AG04449 (cell line): ENCODE measurements at places on chromosomes 4 and X.

- no peak for DNase-seq
Observed at GRCh38 chr4:94936854-94937253, 179.1 kb downstream of the BMPR1B start.

DNA sequence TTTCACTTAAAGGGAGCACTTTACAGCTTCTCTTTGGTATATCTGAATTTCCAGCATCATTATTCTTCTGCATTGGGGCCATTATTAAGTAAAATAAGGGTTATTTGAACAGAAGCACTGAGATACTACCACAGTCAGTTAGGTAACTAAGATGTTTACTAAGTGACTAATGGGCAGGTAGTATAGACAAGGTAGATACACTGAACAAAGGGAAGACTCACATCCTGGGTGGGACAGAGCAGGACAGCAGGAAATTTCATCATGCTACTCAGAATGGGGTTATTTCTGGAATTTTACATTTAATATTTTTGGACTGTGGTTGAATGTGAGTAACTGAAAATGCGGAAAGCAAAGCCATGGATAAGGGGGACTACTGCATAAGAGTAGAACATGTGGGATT lies 316.0 kb downstream of the CCSER1 start:
- DNase-seq = no peak

GRCh38 chrX:129637217-129638109 lies 17.3 kb downstream of the APLN start:
- DNase-seq = no peak

DNA sequence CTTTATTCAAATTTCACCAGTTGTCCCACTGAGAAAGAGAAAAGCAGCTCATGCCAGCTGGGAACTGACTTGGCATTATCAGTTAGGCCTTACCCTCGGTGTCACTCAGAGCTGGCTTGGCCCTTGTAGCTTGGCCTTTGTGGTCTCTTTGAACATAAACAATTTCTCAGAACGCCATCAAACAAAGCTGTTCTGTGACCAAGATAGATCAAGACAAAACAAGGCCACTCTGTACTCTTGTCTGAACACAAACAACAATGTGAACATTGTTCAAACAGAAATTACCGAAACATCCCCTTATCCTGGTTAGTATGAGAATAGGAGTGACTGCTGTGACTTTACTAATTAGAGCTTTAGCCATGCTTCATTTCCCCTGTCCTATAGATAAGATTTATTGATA lies 57.2 kb downstream of the DIPK2B start:
- DNase-seq = no peak

GRCh38 chr4:38673130-38673978 lies 9.4 kb downstream of the KLF3 start:
- DNase-seq = no peak
